ENCODE measurements at places on chromosomes 4 and X.

- no peak for DNase-seq
Measured at GRCh38 chr4:154384012-154384411, 107.6 kb downstream of the DCHS2 start.

GRCh38 chrX:46549914-46550313 lies 4.7 kb upstream of the ZNF674 start:
- no peak for DNase-seq

DNA sequence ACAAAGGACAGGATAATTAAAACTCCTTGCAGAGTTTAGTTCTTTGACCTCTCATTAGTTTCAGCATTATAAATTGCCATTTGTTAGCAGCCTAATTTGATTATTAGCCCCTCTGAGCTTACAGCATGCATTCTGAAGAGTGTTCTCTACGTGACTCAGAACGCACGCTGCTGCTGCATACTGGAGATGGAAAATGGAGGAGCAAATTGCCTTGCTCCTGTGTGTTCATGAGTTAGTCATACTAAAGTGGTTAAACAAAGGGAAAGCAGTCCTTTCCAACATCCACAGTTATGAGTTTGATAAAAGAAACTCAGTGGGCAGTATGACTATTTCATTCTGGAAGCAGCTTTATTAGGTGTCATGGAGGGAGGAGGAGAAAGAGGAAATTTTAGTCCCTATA lies 922.5 kb downstream of the RPA4 start:
- no peak for DNase-seq

GRCh38 chrX:109184506-109185139 lies 297.3 kb downstream of the GUCY2F start:
- no peak for DNase-seq
